Activated naive CD4-positive, alpha-beta T cell treated with anti-CD3 and anti-CD28 coated beads, Interleukin-2, amount 10 ng/mL, durations not matched to agents 5 hours and 36 hours (primary cell): ENCODE measurements at places on chromosomes 3 and 15. TPM values are rescaled to one million over a fixed set of nuclear protein-coding genes. Genes with fewer than 3 reads are reported as not detected.

The GRAMD2A gene
- not detected for total RNA-seq

The GABRB3 gene
- 0.07 TPM for total RNA-seq

The GOLGA8R gene
- 2.5 TPM for total RNA-seq

The ZNF770 gene
- 39.7 TPM for total RNA-seq

The CPN2 gene
- not detected for total RNA-seq

The CFAP161 gene
- not detected for total RNA-seq

The CCR5 gene
- total RNA-seq, result 12.0 TPM

The FRMD4B gene
- 11.2 TPM for total RNA-seq

The LMCD1 gene
- 0.30 TPM for total RNA-seq

The CCR4 gene
- 31.8 TPM for total RNA-seq

The CCDC32 gene
- 30.9 TPM for total RNA-seq

The GOLGA6A gene
- not detected for total RNA-seq

The ADGRG7 gene
- total RNA-seq, result not detected

The CCR8 gene
- 0.36 TPM for total RNA-seq

The IL17RD gene
- not detected for total RNA-seq

The SLC6A1 gene
- not detected for total RNA-seq
